ENCODE measurements at places on chromosomes 6 and 20.

DNA sequence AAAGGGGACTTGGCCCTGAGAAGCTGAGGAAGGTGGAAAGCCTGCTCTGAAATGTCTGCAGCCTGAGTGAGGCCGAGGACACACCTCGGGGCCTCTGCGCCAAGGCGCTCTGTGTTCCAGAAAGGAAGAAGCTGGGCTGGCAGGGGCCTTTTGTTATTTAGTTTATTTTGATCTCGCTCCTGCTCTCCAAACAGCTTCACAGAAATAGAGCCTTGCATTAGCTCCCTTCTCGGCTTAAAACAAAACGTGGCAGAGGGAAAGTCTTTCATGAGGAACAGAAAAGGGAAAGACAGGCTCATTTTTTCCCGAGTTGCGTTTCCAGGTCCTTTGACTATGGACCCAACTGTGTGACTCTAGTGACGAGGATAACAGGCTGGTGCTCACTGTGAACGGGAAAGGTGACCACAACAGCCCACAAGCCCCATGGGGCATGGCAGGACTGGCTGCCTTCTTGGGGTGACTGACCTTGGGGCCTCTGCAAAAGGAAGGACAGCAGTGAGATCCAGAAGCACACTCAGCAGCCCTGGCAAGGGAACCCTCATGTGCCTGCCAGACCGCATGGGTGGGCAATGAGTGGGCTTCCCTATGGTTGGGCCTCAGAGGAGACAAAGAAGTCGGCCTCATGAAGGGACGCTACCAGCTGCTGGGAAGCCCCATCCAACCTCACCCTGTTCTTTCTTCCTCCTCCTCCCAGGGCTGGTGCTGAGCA, 18.7 kb downstream of the LEMD2 start:
- DNase-seq = no peak

DNA sequence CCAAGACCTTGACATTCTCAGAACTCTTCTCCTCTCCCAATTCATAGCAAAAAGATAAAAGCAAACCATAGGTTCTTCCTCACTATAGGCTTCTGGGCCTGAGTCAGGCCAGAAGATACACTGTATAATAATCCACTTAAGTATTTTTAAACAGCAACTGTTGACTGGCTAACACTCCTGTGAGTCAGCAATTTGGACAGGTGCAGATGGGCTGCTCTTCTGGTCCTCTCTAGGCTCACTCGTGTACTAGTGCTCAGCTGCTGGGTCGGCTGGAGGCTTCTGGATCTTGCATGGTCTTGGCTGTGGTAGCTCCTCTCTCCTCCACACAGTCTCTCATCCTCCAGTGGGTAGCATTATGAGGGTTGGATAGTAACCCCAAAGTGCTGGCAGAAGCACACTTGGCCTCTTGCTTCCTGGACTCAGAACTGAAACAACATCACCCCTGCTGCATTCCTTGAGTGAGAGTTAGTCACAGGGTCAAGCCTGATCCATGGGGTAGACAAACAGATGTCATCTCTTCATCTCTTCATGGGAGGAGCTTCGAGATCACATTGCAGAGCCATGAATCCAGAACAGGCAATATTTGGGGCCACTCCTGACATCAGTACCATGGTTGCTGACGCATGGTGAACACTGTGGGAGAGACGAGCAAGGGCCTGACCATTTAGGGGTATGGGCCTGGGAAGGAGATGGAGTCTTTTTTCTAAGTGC, 86.9 kb downstream of the C6orf118 start:
- DNase-seq = no peak

GRCh38 chr6:38302838-38303237, 336.9 kb downstream of the BTBD9 start:
- no peak for DNase-seq

GRCh38 chr6:48511378-48511777, 400.4 kb upstream of the PTCHD4 start:
- DNase-seq = no peak

- DNase-seq = no peak
Measured at GRCh38 chr6:163554663-163555062, 140.1 kb downstream of the QKI start.

- DNase-seq = no peak
Measured at GRCh38 chr20:2838170-2838797, 2.2 kb downstream of the PCED1A start.

GRCh38 chr20:4332121-4332860, 316.9 kb upstream of the RNF24 start:
- DNase-seq = no peak

DNA sequence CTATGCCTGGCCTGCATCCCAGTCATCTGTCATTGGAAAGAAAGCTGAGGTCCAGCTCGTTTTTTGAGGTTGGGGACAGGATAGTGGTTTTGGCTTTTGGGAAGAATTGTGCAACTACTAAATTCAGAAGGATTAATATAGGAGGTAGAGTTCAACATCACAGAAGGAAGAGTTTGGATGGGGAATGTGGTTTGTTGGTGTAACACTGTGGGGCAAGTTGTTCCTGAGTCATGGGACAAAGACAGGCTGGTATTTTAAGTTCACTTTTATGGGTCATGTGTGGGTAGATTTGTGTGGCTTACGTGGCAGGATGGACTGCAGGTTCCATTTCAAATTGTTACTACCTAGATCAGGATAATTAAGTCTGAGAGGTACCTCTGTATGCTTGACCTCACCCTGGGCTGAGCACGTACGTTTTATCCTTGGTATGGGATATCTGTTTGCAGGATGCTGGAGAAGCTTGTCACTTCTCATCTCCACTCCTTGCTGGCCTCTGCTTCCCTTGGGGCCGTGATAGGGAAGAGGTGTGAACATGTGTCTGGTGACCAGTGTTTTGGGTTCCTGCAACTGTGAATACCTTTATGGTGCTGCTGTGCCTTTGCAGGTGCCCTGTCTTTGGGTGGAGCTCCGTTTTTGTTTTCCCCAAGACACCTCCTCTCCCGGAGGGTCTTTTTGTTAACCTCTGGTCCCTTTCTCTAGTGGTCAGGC, 177.6 kb downstream of the JARID2 start:
- no peak for DNase-seq

DNA sequence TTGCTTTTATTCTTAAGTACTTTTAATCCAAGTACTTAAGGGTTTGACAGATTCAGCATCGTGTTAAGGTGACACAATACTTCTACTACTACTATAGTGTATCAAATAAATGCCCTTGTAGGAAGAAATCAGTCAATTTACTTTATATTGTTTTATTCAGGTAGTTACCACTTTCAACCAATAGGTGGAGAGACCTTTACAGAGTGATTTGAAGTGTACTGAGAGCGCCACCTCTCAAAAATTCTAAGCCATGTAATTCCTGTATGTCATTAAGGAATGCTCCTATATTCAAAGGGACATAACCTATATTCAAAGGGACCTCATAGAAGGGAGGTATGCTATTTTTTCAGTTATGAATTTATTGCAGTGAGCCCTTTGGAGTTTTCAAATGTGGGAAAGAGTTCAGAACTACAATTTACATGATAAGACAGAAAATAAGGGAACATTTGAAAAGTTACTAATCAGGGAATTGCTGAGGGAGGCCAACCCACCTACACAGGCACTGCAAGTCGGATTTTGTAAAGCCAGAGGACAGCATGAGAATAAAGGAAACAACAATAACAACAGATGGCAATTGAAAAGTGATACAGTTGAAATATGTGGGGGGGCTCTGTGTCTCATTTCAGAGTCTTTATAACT, 955.6 kb downstream of the TBC1D32 start:
- no peak for DNase-seq

DNA sequence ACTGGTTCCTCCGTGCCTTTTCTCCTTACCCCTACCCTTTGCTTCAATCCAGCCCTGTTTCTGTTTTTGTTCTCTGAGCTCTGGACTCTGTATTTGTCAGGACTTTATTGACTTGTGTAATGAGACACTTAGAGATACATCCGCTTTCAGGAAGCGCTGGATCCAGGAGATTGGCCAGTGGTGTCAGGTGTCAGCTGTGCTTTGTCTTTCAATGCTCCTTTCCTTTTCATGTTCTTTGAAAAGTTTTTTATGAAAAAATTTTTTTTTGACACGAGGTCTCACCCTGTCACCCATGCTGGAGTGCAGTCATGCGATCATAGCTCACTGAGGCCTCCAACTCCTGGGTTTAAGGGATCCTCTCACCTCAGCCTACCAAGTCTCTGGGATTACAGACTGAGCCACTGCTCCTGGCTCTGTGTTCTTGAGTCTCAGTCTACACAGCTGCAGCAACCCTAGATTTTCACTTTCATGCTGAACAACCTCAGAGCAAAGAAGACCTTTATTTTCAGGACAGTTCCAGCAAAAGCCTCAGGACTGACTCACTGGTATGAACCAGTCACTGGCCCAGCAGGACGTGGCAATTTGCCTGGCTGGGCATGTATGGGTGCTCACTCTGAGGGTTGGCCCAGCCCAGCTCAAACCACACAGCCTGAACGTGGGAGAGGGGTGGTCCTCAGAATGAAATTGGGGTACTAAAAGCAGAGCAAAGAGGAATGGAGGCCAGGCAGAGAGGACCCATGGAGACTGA, 108.5 kb downstream of the DHX35 start:
- DNase-seq = no peak

DNA sequence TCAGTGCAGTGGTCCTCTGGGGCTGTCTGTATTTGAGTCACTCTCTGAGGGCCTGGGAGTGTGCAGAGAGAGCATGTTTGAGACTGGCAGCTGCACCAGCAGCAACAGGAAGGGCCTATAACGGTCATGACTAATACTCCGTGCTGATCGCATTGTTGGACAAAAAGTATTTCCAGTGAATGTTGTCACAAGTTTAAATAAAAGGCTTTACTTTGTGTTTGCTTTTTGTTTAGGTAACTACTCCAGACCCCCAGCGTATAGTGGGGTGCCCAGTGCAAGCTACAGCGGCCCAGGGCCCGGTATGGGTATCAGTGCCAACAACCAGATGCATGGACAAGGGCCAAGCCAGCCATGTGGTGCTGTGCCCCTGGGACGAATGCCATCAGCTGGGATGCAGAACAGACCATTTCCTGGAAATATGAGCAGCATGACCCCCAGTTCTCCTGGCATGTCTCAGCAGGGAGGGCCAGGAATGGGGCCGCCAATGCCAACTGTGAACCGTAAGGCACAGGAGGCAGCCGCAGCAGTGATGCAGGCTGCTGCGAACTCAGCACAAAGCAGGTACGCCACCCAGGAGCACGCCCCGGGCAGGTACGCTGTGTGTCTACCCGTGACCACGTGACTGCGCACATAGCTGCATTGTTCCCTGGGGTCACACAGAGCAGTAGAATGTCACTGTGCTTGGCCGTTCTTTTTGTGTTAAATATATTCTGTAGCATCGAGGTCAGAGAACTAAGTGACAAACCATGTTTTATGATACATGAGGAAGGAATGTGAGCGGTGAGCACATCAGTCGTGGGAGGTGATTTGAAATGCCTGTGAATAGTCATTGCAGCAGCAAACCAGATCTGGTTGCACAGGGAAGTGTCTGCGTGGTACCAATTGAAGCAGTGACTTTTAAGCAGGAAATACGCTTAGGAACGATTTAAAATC, 174.7 kb downstream of the TMEM242 start:
- peak; percentile 27 for DNase-seq

GRCh38 chr20:2521369-2522305, 12.9 kb upstream of the ZNF343 start:
- DNase-seq = no peak

DNA sequence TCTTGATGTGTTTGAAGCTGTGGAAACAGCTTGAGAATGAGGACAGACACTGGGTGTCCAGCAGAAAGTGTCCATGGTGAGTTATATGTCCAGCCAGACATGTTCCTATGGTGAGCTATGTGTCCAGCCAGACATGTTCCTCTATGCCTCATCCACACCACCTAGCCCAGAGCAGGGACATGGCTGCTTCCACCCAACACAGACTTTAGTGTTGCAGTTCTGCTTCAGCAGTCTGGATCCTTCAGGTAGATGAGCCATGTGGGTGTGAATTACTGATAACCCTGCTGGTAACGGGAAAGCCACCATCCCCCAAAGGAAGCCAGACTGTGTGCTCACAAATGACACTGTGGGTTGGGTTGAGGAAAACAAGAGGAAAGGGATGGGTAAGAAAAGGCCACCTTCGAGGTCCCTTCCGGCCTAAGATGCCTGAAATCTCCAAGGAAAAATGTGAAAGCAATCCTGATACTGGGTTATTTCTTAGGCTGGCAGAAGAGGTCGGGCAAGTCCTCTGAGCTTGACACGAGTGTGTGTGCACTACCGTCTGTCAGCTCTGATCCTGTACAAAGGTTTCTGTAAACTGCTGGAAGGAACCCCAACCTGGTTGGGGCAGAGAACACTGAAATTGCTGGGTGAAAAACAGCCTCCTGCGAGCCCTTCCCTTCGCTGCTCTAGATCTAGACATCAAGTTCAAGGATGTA, 77.8 kb downstream of the NINL start:
- no peak for DNase-seq

- DNase-seq = no peak
Measured at GRCh38 chr6:170522565-170523183, 30.4 kb downstream of the PSMB1 start.

DNA sequence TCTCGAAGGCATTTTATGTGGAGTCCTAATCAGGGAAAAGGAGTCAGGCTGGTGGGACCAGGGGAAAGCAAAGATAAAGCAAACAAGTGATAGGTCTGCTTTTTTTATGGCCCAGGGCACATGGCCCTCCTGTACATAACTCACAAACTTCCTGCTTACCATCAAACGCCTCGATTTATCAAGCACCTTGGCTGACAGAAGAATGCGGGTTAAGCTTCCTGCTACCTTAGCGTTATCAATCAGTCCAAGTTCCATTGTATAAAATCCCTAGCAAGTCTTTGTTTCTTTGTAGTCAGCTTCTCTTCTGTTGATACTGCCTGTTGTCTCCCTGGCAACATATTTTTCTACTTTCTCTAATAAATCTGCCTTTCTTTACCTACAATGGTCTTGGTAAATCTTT, 4.1 kb upstream of the TRIM27 start:
- DNase-seq = no peak

GRCh38 chr20:41261790-41262717, 55.5 kb downstream of the ZHX3 start:
- DNase-seq = no peak

- no peak for DNase-seq
Measured at GRCh38 chr6:123372737-123373136, 264.0 kb downstream of the TRDN start.

GRCh38 chr6:55069132-55069781, 105.1 kb upstream of the HCRTR2 start:
- peak; percentile 6 for DNase-seq

- no peak for DNase-seq
Measured at GRCh38 chr6:71544028-71544427, 255.4 kb downstream of the OGFRL1 start.

DNA sequence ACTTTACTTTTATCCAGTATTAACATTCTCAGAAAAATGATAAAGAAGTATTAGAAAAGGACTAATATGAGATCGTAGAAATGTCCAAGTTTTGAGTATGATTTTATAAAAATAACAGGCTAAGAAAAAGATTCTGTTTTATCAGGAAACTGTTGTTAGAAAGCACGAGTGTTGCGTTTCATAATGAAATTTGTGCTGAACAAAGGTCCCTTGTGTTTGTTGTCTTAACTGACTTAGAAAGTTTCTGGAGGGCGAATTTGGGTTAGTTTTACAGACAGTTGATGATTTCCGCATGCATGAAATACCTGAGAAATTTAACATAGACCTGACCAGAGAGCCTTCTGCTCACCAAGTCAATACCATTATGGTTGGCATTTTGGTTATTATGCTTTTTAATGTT, 136.0 kb downstream of the FNDC1 start:
- DNase-seq = no peak

Measured in right kidney (tissue), 9 donors.